Hepatic stellate cell (primary cell): ENCODE measurements at places on chromosomes 5 and 9.

GRCh38 chr5:13470975-13471374 is 473.5 kb downstream of the DNAH5 start:
- DNase-seq: no peak

GRCh38 chr9:109012009-109012875 is 1.1 kb downstream of the CTNNAL1 start:
- peak; percentile 81 for DNase-seq

DNA sequence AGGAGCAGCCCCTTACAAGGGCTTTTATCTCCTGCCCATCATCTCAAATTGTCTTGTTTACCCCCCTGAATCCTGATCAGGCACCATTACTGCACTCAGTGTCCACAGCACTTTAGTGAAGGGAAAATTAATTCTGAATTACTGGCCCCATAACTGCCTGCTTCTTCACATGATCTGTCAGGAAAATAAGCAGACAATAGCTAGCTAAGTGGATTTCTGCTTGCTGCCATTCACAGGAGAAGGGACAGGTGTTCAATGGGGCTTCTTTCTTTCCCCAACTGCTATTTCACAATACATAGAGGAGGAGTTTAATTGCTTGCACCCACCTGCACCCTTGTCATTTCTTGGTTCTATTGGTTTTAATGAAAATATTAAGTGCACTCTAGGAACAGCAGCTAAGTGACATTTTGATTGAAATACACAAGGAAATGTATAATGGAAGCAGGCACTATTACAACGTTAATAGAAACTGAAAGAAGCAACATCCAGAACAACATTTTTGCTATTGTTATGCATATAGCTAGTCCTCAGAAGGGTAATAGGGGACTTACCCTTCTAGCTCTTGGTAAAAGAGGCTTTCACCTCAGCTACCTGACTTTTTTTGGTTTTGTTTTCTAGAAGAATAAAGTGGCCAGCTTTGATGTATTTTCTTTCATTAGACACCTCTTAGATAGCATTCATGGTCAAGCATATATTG is 599.3 kb upstream of the TLE4 start:
- no peak for DNase-seq

DNA sequence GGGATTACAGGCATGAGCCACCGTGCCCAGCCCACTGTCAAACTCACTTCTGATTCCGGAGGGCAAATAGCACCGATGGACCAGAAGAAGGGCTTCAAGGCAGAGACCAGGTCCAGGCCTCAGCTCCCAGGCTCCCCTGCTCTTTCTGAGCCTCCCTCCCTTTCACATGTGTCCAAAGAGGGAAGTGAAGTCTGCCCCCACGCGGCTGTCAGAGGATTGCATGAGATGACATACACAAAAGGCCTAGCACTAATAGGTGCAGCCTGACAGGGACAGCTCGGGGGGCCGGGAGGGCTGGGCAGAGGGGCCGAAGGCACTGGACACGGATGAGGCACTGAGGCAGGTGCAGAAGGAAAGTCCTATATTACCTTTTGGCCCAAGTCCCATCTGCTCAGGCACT is 16.1 kb downstream of the FBP1 start:
- no peak for DNase-seq

GRCh38 chr5:56685503-56686217 is 129.7 kb upstream of the MAP3K1 start:
- DNase-seq: no peak

DNA sequence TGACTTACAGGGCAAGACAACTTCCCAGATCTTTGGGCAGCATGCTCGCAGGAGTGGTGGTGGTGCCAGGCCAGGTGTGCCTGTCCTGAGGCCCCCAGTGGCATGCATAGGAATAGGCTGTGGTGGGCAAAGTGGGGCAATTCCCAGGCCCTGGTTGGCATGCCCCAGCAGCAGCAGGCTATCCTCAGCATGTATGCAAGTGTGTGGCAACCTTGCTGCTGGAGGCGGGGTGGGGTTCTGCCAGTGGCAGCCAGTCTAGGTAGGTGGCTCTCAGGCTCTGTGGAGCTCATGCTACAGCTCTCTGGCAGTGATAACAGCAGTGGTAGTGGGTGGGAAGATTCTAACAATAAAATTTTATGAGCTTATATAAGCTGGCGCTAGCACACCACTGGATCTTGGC is 27.7 kb upstream of the C6 start:
- no peak for DNase-seq

DNA sequence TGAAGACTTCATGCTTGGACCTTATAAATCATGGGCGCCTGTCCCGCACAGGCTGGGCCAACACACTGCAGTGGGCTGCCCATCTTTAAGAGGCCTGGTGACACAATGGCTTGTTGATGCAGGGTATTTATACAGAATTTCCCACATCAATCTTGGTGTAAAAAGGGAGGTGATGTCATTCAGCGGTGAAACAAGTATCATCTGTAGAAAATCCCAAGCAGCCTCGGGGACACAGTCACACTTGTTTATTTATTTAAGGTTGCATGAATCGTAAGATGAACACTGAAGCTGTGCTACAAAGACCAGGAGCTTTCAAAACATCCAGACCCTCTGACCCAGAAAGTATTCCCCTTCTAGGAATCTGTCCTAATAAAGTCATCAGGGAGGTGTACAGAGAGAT is 40.5 kb downstream of the SMIM23 start:
- no peak for DNase-seq

DNA sequence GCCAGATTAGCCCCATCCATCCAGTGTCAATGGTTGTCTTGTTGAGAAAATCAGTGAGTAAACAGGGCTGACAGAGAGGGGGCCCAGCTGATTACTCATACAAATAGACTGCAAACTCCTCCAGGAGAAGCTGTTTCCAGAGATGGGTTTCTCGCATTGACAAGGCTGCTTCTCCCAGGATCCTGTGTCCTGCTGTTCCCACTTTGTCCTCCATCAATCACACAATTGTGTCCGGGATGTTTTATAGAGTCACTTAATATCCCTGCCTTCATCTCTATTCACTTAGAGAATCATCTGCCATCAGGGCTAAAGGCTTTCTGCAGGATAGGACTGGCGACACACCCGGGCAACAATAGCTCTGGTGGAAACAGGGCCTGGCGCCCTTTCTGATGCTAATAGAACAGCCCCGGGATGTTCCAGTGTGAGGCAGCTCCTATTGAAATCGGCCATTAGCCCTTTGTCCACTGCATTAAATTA is 71.7 kb upstream of the TBCA start:
- DNase-seq: no peak

DNA sequence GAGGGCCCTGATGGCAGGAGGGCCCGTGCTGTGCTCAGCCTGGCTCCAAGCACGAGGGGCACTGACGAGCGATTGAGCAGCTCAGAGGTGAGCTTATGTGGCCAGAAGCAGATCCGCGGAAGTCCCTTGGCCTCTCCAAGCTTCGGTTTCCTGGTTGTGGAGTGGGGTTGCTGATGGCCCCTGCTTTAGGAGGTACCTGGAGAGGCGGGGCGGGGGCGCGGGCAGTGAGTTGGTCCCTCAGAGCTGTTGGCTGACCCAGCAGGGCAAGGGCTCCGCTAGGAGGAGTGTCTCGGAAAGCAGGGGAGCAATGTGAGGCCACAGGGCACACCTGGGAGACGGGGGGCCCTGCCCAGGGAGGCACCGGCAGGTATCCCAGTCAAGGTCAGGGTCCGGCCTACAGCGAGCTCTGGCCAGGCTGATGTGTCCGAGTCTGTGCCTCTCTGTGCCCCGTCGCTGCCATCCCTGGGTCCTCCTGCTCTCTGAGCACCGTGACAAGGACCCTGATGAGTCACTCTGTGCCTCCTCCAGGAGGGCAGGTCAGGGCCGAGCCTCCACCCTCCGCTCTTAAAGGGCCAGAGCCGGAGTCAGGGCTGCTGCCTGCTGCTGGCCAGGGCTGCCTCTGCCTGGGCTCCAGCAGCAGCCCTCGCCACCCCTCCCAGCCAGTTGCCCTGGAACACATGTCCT is 14.8 kb downstream of the NCS1 start:
- peak; percentile 95 for DNase-seq

DNA sequence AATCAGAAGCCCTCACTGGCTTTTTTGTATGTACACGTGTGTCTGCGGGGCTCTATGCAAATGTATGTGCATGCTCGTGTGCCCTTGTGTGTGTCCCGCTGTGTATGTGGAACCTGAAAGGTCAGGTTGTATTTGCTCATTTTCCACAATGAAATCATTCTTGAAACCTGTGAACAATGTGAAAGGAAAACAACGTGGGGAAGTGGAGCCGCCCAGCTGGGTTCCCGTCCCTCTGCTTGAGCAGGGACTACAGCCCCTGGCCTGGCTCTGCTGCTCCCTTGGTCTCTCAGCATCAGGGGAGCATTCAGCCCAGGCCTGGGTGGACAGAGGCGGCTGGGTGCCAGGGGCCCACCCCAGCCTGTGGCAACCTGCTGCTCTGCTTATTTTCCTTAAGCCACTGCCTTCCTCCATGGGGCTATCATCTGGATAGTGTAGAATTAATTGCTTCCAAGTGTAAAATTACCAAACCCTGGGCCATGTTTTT is 3.0 kb downstream of the ECSCR start:
- no peak for DNase-seq

- no peak for DNase-seq
These were observed 47.3 kb downstream of the UHRF2 start for GRCh38 chr9:6460189-6460768.

DNA sequence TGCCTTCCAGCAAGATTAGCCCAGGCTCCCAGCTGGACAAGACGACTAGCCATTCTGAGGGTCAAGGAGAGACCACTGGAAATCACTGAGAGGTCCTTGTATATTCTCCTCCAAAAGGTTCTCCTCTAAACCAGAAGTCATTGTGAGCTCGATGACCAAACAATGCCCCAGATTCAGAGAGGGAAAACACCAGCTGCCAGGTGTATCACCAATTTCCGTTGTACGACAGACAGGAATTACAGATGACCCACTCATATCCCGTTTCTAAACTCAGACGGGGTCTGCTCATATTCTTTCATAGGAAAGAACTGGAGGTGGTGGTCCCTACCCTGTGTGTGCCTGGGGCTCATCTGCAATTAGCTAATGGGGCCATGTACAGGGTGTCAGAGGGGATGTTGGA is 14.2 kb downstream of the FAXDC2 start:
- DNase-seq: no peak

GRCh38 chr5:110865400-110866094 is 126.7 kb downstream of the SLC25A46 start:
- peak; percentile 31 for DNase-seq

DNA sequence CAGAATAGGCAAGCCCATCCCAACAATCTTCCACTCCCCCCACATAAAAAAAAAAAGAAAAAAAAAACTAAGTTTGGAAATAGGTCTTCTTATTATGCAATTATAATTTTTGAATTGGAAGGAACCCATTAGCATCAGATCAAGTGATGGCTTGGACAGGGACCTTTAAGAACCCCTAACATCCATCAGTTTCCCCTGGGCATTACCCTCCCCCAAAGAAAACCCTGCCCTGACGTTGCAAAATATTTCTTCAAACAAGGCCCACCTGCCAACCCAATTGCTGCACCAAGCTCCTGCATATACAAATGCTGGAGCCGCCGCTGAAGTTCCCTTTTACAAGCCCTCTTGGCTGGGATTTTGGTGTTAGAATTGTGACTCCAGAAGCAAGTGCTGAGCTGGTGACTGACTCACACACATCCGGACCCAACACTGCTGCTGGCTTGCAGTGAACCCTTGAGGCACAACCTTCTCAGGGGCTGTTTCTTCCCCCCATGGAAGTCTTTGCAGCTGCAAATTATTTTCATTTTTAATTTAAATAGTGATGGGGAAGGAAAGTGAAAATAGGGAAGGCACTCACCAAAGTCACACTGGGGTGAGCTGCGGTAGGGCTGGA is 56.1 kb upstream of the AFAP1L1 start:
- no peak for DNase-seq

DNA sequence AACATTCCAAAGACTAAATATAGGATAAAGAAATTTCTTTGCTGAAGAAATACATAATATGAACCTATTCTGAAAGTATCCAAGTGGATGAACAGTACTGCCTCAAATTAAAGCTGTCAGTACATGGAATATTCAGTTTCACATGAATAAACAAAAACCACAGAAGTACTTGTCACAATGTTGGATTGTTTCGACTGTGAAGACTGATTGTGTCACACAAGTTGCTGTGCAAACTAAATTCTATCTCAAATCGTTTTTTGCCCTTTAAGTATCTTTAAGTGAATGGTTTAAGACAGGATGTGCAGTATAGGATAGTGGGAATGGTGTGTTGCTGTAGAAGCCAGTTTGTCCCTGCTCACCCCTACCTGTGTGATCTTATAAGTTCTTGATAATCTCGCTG is 137.4 kb upstream of the OTULINL start:
- DNase-seq: no peak

DNA sequence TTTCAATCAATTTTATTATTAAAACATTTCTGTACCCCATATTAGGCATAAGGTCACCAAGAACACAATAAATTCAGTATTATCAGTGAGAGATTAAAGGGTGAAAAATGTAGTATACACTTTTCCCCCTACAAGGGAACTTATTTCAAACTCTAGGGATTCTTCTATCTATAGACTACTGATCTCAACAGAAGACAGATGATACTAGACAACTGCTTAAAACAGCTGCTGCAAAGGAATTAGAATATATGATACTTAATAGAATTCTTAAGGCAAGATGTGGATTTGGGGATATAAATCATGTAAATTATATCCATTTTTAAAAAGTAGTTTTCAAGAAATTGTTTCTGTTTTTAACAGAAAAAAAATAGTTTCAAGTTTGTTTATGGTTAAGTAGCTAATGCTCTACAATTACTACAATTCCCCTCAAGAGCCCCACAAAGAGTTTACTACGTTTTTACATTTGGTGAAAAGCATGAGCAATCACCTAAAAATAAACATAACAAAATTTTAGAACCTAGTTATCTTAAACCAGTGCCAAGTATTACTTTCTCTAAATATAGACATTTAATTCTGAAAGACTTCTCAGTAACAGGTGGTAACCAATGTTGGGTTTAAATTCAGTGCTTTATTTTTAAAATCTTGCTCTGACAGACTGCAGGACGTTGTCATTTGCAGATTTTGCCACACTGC is 6.0 kb downstream of the KIF24 start:
- DNase-seq: no peak

DNA sequence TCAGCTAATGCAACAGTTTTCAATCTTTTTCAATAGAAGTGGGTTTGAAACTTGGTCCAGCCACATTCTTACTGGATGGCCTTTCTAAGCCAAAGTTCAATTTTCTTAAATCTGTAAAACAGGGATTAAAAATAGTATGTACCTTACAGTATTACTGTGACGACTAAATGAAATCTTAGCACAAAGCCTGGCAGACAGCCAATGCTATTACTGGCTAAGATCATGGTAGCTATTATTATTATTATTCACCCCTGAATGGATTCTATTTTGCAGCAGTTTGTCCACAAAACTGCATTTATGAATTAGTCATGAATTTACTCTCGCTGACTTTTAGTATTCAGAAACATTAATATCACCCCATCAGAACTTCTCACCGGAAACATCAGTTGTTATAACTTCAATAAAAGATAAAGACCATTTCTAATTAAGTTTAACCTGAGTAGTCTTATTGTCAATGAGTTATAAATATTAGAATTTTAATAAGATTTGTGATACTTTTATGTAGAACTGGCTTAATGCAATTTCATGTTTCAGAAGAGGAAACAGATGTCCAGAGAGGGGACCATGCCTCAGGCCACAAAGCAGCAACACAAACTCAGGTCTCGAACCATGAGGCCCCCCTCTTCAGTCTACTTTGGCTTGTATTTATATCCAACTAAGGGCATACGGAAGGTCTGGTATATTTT is 468.2 kb downstream of the ARHGEF28 start:
- no peak for DNase-seq
